ENCODE measurements at places on chromosomes 1 and 21.

- no peak for DNase-seq
These were observed 11.7 kb upstream of the DPH5 start for GRCh38 chr1:101037316-101037715.

DNA sequence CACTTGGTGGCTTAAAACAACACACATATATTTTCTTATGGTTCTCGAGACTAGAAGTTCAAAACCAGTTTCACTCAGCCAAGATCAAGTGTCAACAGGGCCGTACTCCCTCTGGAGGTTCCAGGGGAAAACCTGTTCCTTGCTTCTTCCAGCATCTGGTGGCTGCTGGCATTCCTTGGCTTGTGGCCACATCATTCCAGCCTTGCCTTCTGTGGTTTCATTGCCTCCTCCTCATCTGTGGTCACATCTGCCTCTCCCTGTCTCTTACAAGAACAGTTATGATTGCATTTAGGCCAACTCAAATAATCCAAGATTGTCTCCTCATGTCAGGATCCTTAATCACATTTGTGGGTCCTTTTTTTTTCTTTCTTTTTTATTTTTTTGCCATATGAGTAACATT lies 240.7 kb upstream of the HOOK1 start:
- DNase-seq: no peak

GRCh38 chr1:41679531-41679930 lies 195.0 kb upstream of the EDN2 start:
- no peak for DNase-seq

- no peak for DNase-seq
These were observed 164.7 kb downstream of the NRIP1 start for GRCh38 chr21:14900058-14900457.

GRCh38 chr1:38076455-38076854 lies 29.9 kb upstream of the POU3F1 start:
- DNase-seq: no peak

GRCh38 chr1:229887043-229887822 lies 179.8 kb upstream of the GALNT2 start:
- no peak for DNase-seq

DNA sequence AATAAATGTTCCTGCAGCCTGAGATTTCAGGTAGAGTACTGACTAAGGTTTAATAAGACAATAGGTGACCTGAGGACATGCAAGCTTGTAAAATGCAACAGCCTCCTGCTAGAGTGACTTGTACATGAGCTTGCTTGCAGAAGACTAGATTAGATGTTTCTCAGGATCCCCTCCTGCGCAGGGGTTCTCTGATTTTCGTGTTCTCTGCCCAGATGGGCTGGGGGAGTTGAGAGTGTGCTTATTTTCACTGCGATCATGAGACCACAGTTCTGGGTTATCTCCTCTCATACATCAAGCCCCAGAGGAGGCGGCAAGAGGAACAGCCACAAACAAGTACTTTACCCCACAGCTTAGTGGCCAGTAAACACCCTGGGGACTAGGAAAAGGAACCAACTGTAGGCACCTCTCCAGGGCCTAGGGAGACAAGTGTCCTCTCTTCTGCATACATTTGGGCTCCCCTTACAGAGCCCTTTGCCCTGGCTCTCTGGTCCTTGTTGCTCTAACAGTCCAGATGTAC lies 8.0 kb downstream of the TMEM81 start:
- no peak for DNase-seq

- DNase-seq: no peak
These were observed 326.2 kb upstream of the PLXNA2 start for GRCh38 chr1:208570362-208570761.

- no peak for DNase-seq
These were observed 408.1 kb downstream of the USH2A start for GRCh38 chr1:216015116-216015515.

GRCh38 chr1:26618561-26618960 lies 77.3 kb upstream of the ARID1A start:
- DNase-seq: no peak

DNA sequence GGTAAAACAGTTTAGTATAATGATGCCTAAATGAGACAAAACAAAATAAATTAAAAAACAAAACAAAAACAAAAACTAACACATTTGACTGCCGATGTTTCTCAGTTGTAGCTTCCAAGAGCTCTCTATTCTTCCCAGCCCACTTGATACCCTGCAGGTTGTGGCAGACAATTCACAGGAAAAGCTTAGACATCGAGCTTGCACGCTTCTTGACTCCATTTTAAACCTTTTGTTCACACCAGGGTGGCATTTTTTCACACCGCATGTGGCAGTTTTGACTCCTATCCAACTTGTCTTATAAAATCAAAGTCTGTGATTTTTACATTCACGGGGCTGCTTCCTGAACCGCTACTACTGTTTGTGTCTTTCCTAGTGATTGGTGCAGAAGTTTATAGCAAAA lies 575.9 kb downstream of the USP25 start:
- DNase-seq: no peak

DNA sequence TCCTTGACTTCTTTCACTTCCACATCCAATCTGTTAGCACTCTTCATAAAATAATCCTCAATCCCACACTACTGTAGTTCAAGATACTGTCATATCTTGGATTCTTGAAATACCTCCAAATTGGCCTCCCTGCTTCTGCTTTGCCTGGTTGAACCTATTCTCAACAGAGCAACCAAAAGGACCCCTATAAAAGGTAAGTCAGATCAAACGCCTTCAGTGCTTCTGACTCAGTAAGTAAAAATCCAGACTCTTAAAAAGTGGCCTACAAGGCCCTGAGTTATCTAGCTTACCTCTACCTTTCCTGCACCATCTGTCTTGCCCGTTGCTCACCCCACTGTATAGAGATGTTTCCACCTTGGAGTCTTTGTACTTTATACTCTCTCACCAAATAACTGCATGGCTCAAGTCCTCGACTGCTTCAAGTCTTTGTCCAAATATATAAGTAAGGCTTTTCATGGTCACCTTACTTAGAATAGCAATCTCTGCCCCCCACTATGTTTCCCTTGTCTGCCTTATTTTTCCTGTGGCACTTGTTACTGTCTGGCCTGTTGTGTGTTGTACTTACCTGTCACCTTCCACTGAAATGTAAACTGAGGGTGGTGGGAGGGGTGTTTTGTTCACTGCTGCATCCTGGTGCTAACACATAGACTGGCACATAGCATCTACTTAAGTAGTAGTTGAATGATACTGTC lies 5.1 kb upstream of the PIGV start:
- DNase-seq: no peak

DNA sequence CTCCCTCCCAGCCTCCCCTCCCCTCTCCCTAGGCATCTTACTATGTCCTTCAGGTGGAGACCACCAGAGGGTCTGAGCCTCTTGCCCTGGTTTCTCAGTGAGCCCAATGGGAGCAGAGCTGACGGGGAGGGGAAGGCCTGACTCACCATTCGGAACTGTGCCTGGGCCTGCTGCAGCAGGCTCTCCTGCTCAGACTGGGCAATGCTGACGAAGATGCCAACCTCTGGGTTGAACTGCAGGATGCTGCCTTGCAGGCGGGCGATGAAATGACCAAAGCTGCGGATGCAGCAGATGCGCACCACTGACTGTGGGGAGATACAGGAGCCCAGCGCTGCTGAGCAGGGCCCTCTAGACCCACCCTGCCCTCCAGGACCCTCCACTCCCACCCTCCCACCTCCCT lies 11.0 kb upstream of the PAQR6 start:
- DNase-seq: no peak

DNA sequence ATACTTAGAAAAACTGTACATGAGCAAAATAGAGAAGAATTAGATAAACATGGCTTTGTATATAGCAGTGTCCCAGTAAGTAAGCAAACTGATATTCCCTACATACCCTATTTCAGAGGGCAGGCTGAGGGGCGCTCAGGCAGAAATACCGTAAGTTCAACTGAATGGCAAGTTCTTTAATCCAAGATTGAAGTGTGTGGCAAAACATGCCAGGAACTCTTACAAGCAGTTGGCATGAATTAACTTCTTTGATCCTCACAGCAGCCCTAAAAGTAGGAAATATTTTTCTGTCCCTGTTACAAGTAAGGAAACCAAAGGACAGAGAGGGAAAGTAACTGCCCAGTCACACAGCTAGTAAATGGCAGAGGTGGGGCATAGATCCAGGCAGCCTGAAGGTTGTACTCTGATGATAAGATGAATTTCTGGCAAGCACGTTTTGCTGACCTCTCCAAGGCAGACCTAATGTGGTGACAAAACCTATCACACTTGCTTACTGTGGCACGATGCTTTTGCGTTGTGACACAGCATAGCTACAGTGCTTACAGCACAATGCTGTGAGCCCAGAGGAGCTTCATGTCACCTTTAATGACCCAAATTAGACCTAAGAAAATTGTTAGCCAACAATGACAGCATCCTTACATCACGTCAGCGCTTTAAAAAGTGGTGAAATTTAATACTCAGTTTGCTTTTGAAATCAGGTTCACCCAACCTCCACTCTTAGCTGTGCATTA lies 35.0 kb upstream of the THEM4 start:
- DNase-seq: no peak

GRCh38 chr1:59453297-59453968 lies 156.5 kb downstream of the FGGY start:
- DNase-seq: no peak

GRCh38 chr1:181893937-181894336 lies 167.6 kb downstream of the ZNF648 start:
- no peak for DNase-seq

GRCh38 chr1:95246511-95246910 lies 12.5 kb downstream of the RWDD3 start:
- DNase-seq: no peak

- no peak for DNase-seq
These were observed 14.1 kb upstream of the RNF223 start for GRCh38 chr1:1088029-1088800.

DNA sequence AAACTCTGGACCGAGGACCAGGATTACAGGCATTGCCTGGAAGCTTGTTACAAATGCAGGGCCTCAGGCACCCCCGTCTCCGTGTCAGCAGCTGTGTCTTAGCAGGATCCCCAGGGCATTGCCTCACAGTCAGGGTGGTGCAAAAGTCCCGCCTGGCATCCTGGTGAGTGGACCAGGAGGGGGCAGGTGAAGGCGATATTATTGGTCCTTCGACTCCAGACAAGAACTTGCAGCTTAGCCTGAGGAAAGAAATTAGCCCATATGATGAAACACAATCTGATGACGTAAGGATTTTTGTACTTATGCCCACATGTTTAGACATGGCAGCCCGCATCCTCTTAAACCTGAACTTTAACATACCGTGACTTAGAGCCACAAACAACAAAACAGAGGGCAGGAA lies 40.8 kb downstream of the RSPH1 start:
- DNase-seq: no peak

DNA sequence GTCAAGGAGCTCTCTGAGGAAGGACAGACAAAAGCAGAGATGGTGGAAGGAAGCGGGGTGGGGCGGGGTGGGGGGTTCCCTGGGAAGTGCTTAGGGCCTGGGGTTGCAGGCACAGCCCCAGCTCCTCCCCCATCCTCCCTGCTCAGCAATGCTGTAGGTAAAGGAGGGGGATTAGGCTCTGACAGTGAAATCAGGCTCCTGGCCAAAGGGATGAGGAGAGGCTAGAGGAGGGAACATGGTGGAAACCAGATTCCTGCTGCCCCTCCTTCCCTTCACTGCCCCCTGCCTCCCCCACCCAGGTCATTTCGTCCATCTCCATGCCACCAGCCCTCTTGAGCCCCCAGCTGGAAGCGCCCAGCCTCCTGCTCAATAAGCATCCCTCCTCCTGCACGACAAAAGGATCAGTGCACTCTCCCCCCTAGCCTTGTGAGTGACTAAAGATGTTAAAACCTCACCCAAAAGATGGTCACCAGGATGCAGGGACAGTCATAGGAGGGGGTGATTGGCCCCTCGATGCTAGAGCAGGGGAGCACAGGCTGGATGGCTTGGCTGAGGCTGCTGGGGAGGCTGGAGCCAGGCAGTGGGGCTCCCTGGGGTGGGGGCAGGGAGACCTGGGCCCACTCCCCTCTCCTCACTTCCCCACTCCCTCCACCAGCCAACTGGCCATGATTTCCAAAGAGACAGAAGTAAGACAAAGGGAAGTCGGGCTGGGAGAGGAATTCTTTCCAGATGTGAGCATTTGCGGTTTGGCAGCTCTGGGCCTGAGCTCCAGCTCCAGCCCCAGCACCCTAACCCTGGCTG lies 2.2 kb upstream of the CRABP2 start:
- no peak for DNase-seq

DNA sequence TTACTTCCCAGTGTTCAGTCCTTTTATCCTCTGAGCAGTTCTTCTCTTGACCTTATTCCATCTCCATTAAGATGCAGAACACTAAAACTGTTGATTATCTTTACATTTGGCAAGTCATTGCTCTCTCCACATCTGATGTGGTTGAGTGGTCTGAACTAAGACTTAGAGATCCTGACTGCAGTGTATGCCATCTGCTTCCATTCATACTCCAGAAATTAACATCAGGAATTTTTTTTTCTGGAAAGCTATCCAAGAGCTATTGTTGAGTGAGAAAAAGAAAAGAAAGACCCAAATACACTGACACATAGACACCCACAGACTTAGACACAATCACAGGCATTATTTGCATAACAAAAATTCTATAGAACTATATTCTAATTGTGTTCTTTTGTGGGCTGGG lies 3.7 kb upstream of the TRIM62 start:
- no peak for DNase-seq

DNA sequence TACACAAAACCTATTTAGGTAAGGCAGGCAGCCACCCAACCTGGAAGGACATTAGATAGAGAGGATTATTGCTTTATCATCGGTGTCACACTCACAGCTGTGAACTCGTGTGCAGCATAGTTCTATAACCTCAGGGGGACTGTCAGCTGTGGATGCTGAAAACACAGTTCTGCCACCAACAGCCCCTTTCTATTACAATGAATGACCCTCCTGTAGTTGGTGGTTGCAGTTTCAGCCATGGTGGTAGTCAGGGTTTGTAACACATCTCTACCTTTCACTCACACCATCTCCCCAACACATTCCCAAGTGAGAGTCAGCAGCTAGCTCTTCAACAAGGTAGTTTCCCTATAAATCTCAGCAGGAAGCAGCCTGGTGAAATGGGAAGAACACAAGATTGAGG lies 136.8 kb downstream of the ZC3H11B start:
- no peak for DNase-seq

DNA sequence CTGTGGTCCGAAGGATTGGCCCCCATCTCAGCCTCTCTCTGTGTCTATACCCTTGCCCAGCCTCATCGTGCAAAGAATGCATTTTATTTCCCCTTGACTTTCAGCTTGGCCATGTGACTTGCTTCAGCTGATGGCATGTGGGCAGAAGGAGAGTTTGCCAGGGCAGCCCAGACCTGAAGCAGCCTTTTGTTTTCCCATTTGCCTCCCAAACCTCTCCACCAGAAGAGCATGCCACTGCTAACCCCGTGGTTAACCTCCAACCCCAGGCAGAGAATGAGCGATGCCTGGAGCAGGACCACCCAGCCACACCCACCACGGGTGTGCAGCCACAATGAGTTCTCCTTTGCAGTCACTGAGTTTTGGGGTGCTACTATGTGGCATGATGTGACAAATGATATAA lies 136.4 kb downstream of the SETD4 start:
- no peak for DNase-seq

DNA sequence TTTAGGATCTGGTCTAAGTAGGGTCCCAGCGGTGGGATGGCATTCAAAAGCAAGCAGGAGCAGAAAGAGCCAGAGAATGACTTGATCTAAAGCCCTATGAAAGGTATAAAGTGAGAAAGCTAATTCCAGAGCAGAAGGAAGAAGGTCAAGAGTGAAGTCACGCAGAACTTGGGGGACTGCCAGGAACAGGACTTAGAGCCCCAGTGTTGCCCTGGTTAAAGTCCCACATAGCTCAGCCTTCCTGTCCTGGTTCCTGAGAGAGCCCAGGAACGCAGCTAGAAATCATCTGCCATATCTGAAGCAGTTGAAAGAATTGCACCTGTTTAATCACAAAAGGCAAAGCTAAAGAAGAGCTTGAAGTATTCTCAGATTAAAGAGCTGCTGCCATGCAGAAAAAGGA lies 160.6 kb upstream of the ATP1B1 start:
- DNase-seq: no peak
